ENCODE measurements at places on chromosomes 11 and 22.

DNA sequence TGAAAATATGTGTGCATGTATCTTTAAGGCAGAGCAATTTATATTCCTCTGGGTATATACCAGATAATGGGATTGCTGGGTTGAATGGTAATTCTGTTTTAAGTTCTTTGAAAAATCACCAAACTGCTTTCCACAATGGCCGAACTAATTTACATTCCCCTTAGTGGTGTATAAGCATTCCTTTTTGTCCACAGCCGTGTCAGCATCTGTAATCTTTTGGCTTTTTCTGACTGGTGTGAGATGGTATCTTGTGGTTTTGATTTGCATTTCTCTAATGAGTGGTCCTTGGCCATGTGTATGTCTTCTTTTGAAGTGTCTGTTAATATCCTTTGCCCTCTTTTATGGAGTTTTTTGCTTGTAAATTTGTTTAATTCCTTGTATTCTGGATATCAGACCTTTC lies 24.3 kb downstream of the CCDC15 start:
- no peak for DNase-seq

- no peak for DNase-seq
Observed at GRCh38 chr22:23038902-23039301, 31.4 kb upstream of the GNAZ start.

DNA sequence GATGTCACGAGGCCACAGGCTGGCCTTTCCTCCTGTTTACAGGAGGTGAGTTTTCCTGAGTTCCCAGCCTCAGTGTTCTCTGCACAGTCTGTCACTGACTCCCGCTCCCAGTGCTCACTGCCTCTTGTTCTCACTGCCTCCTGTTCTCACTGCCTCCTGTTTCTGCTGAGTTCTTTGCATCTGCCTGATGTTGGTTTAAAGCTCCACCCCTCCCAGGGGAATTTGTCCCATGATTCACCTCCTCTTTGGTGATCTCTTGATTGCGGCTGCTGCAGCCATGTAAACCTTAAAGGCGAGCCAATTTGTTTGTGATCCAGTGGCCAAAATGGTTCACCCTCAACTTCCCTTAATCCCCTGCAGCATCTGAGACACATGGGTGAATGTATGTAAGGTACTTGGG lies 6.0 kb upstream of the TUBA8 start:
- no peak for DNase-seq

GRCh38 chr22:27345691-27346090 lies 455.9 kb downstream of the MN1 start:
- no peak for DNase-seq

DNA sequence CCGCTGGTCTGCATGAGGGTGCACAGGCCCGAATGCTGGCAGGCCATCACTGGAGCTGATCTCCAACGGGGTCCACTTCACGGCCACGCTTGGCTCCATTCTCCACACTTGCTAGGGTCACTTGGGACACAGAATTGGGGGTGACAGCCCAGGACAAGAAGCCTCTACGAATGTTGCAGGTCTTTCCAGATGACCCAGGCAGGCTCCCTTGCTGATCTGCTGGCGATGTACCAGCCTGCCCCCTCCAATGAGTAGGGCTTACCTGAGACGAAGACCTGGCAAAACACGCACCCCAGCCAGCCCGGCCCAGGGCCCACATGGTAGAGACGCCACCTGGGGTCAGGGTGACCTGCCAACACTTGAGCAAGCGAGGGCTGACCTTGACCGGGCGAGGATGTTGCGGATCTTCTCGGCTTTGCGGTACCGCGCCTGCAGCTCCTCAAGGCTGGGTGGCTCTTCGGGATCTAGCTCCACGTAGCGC lies 44.9 kb downstream of the C11orf58 start:
- DNase-seq: no peak

GRCh38 chr11:80204021-80204420 lies 763.2 kb upstream of the TENM4 start:
- DNase-seq: no peak
